ENCODE measurements at places on chromosomes 1 and 21. TPM values are rescaled to one million over a fixed set of nuclear protein-coding genes. Genes with fewer than 3 reads are reported as not detected.

Gene LEMD1
- 71.1 TPM for total RNA-seq

Gene DPH2
- 39.4 TPM for total RNA-seq

Gene SPRR2F
- not detected for total RNA-seq

Gene CDK18
- 8.5 TPM for total RNA-seq

Gene FCRL5
- 1.6 TPM for total RNA-seq

Gene PLPPR5
- 7.8 TPM for total RNA-seq

Gene SLC16A4
- 5.8 TPM for total RNA-seq

Gene AIDA
- total RNA-seq: 66.8 TPM

Gene NKAIN1
- 1.4 TPM for total RNA-seq

Gene TP73
- total RNA-seq: 1.3 TPM

Gene ATP6V1G3
- not detected for total RNA-seq

Gene HUNK
- total RNA-seq: 6.8 TPM

Gene CFHR3
- total RNA-seq: not detected
